IMR-90 (cell line): ENCODE measurements at places on chromosomes 11 and 22. TPM values are rescaled to one million over a fixed set of nuclear protein-coding genes. Genes with fewer than 3 reads are reported as not detected.

The HMOX1 gene
- total RNA-seq: 16.4 and 23.1 TPM in 2 replicates

The UPK3A gene
- total RNA-seq: not detected in 2 replicates

The CHRNA10 gene
- under 0.01 and 0.36 TPM in 2 replicates for total RNA-seq

The DEFB131B gene
- not detected in 2 replicates for total RNA-seq

The EHF gene
- under 0.01 TPM in 1 of 2 replicates, not detected in the other for total RNA-seq

The OR5A1 gene
- not detected in 2 replicates for total RNA-seq

DNA sequence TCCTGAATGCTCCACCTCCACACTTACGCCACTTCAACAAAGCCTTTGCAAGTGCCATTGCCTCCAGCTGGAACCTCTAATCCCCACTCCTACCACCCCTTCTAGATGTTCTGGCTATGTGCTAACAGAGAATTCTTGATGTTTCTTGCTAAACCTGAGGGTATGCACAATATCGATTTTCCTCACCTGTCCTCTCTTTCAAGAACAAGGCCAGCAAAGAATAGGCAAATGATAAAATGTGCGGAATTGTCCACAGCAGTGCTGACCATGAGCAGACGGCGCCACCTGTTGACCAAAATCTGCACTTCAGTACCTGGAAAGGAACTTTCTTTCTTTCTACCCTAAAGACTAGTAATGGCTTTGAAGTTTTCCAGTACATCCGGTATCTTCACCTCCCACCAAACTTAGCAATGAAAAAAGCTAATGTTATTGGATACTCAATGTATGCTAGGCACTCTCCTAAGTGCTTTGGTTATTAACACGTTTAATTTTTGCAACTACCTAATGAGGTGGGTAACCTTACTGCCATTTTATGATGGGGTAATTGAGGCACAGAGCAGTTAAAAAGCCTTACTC is 3.4 kb downstream of the TIMM10 start:
- peak; percentile 59 for DNase-seq
- no peak overlapping the region for H3K27ac ChIP-seq
- H3K4me1 ChIP-seq: peaks cover 5% of the 10 kb centered on the region; the same call in 1 of the 2 replicates
- H3K36me3 ChIP-seq: peaks cover 4% of the 10 kb centered on the region; the same call in 1 of the 2 replicates
- H3K27me3 ChIP-seq: no peaks in the 10 kb centered on the region
- H3K4me3 ChIP-seq: no peak overlapping the region

DNA sequence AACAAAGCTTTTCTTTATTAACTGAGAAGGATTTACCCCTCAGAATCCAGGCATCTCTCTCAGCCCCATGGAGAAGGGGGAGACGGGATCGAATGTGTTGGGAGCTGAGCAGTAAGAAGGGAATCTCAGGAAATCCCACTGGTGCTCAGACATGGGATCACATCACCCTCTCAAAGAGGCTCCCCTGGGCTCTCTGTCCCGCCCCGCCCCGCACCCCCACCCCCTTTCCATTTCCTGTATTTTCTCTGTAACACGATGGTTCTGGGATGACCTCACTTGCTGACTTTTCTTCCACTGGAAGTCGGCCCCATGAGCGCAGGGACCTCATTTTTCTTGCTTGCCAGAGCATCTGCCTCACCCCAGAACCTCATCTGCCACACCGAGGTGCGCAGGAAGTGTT is 100.0 kb downstream of the RPS6KA4 start:
- no peak overlapping the region for H3K4me3 ChIP-seq
- DNase-seq: peak; percentile 11
- H3K36me3 ChIP-seq: no peaks in the 10 kb centered on the region
- peaks cover 23% of the 10 kb centered on the region for H3K27me3 ChIP-seq

- peaks cover 9% of the 10 kb centered on the region; the same call in 1 of the 2 replicates for H3K36me3 ChIP-seq
- no peaks in the 10 kb centered on the region for H3K27me3 ChIP-seq
- peak overlapping the region; percentile 82 for H3K27ac ChIP-seq
- no peak overlapping the region; the same call in 1 of the 2 replicates for H3K4me3 ChIP-seq
- DNase-seq: peak; percentile 87
Observed at GRCh38 chr11:67370351-67371076, 2.9 kb downstream of the CLCF1 start.

GRCh38 chr22:40878922-40879321 is 17.0 kb upstream of the DNAJB7 start:
- no peaks in the 10 kb centered on the region for H3K4me1 ChIP-seq
- no peak overlapping the region for H3K4me3 ChIP-seq
- H3K27ac ChIP-seq: no peak overlapping the region
- DNase-seq: no peak
- H3K27me3 ChIP-seq: no peaks in the 10 kb centered on the region

DNA sequence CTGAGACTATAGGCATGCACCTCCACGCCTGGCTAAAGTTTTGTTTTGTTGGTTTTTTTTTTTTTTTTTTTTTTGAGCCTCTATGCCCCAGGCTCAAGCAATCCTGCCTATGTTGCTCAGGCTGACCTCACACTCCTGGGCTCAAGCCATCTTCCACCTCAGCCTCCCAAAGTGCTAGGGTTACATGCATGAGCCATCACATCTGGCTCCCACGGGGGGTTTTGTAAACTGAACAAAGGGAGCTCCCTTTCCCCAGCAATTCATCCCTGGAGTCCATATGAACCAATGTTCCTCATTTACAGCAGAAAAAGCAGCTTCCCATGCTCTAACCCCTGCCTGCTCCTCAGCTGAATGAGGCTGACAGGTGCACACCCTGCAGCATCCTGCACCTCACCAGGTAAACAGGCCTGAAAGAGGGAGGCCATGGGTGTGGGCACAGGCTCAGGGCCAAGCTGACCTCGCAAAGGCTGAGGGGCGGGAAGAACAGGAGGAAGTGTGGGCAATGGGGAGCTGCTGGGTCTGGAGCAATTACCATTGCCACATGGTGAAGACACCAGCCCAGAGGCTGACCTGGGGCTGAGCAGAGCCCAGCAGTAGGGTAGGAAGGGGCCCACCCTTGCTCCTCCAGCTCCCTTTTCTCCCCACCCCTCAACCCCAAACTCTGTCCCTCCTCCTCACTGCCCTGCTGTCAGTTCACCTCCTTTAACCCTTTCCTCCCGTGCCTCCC is 58.2 kb downstream of the RBX1 start:
- H3K36me3 ChIP-seq: no peaks in the 10 kb centered on the region
- H3K27ac ChIP-seq: no peak overlapping the region
- H3K4me3 ChIP-seq: no peak overlapping the region
- peak; percentile 91 for DNase-seq
- no peaks in the 10 kb centered on the region for H3K27me3 ChIP-seq

DNA sequence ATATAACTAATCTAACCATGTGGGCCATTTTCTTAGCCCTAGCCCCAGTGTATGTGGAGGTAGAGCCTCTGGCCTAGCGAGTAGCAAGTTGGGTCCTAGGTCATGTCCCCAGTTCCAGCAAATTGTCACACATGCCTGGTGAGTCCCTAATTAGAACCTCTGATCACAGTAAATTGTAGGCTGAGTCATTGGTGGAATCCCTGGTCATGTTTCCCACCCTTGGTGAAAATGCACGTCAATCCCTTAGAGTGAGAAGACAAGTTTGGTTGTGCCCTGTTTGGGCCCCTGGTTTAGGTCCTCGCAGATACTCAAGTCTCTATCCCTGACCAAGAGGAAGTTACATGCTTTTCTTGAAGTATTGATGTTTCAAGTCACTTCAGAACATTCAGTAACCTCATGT is 46.7 kb downstream of the ATM start:
- H3K27ac ChIP-seq: no peak overlapping the region
- H3K27me3 ChIP-seq: no peaks in the 10 kb centered on the region
- no peaks in the 10 kb centered on the region for H3K4me1 ChIP-seq
- peaks cover 9% of the 10 kb centered on the region for H3K36me3 ChIP-seq

GRCh38 chr11:24511511-24511910 is 14.7 kb downstream of the LUZP2 start:
- no peak overlapping the region for H3K4me3 ChIP-seq
- H3K4me1 ChIP-seq: no peaks in the 10 kb centered on the region; the same call in 1 of the 2 replicates
- H3K27ac ChIP-seq: no peak overlapping the region

DNA sequence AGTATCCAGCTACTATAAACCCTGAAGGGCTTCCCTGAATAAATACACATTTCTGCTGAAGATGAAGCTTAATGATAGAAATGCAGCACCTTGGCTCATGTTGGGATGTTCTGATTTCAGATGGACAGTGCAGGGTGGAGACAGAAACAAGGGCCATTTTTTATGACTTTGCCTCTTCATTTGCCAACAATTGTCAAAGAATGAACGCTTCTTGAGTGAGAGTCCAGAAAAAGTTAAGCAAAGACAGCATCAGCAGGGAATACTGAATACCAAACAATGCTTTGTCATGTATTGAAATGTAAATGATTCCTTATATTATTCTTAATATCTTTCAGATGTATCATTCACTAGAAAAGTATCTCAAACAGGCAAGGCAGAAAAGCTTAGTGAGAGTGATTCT is 84.9 kb downstream of the TRPC6 start:
- no peak for DNase-seq
- H3K27me3 ChIP-seq: no peaks in the 10 kb centered on the region
- H3K4me3 ChIP-seq: no peak overlapping the region
- H3K27ac ChIP-seq: no peak overlapping the region
- peaks cover 3% of the 10 kb centered on the region; the same call in 1 of the 2 replicates for H3K36me3 ChIP-seq
- no peaks in the 10 kb centered on the region for H3K4me1 ChIP-seq

- H3K4me1 ChIP-seq: no peaks in the 10 kb centered on the region
- no peak for DNase-seq
- no peak overlapping the region for H3K27ac ChIP-seq
- H3K4me3 ChIP-seq: no peak overlapping the region
- H3K27me3 ChIP-seq: no peaks in the 10 kb centered on the region
- peaks cover 10% of the 10 kb centered on the region for H3K36me3 ChIP-seq
Observed at GRCh38 chr11:112000703-112001102, 24.5 kb upstream of the DLAT start.

GRCh38 chr11:76708972-76709660 is 38.6 kb upstream of the LRRC32 start:
- H3K27me3 ChIP-seq: peaks cover 30% of the 10 kb centered on the region
- no peak overlapping the region for H3K27ac ChIP-seq
- no peaks in the 10 kb centered on the region for H3K4me1 ChIP-seq
- DNase-seq: no peak

DNA sequence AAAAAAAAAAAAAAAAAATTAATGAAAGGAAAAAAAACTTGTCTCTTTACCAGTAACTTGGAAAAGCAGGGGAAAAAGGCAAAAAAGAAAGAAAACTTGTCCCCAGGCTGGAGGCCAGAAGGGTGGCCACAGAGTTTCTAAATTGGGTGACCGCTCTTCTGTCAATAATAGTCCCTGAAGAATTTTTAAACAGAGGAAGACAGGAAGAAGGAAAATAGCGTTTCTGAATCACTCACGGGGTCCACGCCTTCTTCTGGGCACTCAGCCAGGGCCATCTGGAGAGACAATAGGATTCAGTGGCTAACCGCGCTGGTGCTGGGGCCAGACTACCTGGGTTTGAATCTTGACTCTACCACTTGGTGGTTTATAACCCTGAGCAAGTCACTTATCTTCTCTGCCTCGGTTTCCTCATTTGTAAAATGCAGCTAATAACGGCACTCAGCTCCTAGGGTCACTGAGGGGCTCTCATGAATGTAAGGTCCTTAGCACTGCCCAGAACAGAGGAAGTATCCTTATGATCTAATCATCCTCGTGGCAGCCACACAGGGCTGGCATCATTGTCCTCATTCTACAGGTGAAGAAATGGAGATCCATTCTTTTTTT is 7.0 kb downstream of the C11orf86 start:
- DNase-seq: peak; percentile 91
- H3K4me3 ChIP-seq: no peak overlapping the region
- H3K27me3 ChIP-seq: no peaks in the 10 kb centered on the region
- H3K4me1 ChIP-seq: peaks cover 7% of the 10 kb centered on the region

DNA sequence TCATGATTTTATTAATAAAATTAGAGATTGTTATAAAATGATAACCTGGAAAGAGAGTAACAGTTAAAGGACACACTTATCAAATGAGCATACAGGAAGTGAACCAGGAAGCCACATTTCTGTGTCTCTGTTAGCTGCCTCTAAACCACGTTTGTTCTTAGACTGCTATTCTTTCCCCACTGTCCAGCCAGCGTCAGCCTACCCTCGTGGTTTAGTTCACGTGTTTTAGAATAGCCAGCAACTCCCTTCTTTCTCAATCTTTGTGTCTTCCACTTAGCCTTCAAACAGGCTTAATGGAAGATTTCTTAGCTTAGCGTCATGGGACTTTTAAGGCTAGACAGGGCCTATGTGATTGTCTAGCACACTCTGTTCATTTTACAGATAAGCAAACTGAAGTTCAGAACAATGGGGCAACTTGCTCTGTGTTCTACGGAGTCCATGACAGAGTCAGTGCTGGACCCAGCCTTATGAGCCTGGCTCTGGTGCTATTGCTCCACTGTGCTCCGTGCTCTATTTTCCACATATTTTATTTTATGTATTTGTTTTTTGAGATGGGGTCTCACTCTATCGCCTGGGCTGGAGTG is 27.2 kb downstream of the GRAMD1B start:
- DNase-seq: no peak
- no peak overlapping the region for H3K27ac ChIP-seq
- H3K27me3 ChIP-seq: no peaks in the 10 kb centered on the region
- no peak overlapping the region for H3K4me3 ChIP-seq

GRCh38 chr22:22928666-22929380 is 41.2 kb downstream of the IGLL5 start:
- no peaks in the 10 kb centered on the region for H3K4me1 ChIP-seq
- peak; percentile 16 for DNase-seq
- H3K27me3 ChIP-seq: no peaks in the 10 kb centered on the region
- no peak overlapping the region for H3K27ac ChIP-seq
- no peak overlapping the region for H3K4me3 ChIP-seq

DNA sequence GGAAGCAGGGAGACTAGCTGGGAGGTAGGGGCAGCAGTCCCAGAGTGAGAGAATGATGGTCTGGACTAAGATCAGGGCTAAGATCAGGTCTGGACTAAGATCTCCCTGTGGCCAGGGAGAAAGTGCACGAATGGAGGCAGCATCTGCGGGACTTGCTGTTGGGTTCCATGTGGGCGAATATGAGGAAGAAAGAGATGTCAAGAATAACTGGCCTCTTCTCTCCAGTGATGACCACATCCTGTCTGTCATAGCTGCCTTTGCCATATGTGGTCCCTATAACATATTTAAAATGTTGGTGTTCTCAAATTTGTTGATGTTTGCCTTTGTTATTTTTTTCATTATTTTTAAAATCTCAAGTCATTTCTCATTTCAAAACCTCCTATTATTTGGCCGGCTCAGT is 27.4 kb upstream of the CXCR5 start:
- no peaks in the 10 kb centered on the region for H3K36me3 ChIP-seq
- H3K4me3 ChIP-seq: no peak overlapping the region
- H3K4me1 ChIP-seq: no peaks in the 10 kb centered on the region
- no peak overlapping the region for H3K27ac ChIP-seq

DNA sequence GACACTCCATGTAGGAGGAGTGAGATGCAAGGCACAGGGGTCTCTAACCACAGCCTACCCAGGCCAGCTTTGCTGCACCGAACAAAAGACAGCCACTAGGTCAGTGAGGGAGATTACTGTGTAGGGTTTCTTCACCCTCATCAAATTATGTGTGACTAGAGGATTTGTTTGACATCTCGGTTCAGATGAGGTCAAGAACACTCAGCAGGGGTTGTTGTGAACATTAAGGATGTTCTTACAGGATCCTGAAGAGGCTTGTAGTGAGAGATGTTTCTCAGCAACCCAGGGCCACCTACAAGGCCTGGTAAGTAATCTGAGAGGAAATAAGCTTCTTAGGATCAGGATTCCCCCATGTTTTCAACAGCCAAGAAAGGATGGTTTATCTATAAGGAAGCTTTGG is 202.1 kb downstream of the NXPE2 start:
- no peak for DNase-seq
- no peaks in the 10 kb centered on the region for H3K27me3 ChIP-seq
- H3K36me3 ChIP-seq: no peaks in the 10 kb centered on the region
- no peaks in the 10 kb centered on the region for H3K4me1 ChIP-seq
- H3K27ac ChIP-seq: no peak overlapping the region
